ENCODE measurements at places on chromosomes 16 and 17. TPM values are rescaled to one million over a fixed set of nuclear protein-coding genes. Genes with fewer than 3 reads are reported as not detected.

DNA sequence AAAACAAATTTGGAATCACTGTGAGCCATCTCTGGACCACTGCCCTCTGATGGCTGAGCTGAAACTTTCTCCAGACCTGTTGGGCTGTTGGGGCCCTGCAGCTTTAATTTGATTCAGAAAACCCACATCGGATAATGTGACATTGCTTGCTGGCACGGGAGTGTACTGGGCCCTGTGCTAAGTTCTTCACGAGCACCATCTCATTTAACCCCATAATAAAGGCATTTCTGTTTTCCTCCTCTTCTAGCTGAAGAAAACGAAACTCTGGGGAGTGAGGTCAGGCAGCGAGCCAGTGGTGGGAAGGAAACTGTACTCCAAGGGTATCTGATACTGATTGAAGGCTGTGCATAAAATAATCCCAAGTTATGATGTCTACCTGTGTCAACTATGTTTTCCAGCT lies 34.5 kb upstream of the TNRC6A start:
- H3K4me1 ChIP-seq = no peaks in the 10 kb centered on the region
- no peak for DNase-seq
- peaks cover 8% of the 10 kb centered on the region for H3K27me3 ChIP-seq
- peaks cover 2% of the 10 kb centered on the region for H3K36me3 ChIP-seq
- no peak overlapping the region for H3K27ac ChIP-seq

GRCh38 chr16:56914896-56915295 lies 17.0 kb upstream of the HERPUD1 start:
- DNase-seq = no peak
- peaks cover 66% of the 10 kb centered on the region for H3K4me1 ChIP-seq
- H3K27ac ChIP-seq = no peak overlapping the region
- H3K4me3 ChIP-seq = no peak overlapping the region
- no peaks in the 10 kb centered on the region for H3K36me3 ChIP-seq
- peaks cover 7% of the 10 kb centered on the region for H3K27me3 ChIP-seq

Gene PIMREG
- 6.6 TPM for total RNA-seq

Gene CA7
- not detected for total RNA-seq

Measured in activated T-cell treated with anti-CD3 and anti-CD28 coated beads, Interleukin-2, amount 50 U/mL, for 72 hours (primary cell).